ENCODE measurements at places on chromosomes 7 and 10. TPM values are rescaled to one million over a fixed set of nuclear protein-coding genes. Genes with fewer than 3 reads are reported as not detected.

DNA sequence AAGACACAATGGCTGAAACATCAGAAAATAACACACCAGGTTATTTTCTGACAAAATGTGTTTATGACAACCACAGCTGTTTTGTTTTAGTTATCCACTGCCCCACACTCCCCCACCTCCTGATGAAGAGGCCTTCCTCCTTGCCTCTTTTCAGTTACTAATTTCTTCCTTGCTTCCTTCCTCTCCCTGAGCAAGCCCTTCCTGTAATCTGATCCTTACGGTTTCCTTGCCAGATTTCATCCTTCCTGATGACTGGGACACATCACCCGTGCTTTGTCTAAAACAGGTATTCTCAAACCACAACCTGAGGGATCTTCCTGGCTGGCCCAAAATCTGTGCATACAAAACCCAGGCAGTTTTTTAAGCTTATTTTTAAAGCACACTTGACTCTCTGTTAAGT, 39.4 kb downstream of the CHST15 start:
- DNase-seq: no peak

DNA sequence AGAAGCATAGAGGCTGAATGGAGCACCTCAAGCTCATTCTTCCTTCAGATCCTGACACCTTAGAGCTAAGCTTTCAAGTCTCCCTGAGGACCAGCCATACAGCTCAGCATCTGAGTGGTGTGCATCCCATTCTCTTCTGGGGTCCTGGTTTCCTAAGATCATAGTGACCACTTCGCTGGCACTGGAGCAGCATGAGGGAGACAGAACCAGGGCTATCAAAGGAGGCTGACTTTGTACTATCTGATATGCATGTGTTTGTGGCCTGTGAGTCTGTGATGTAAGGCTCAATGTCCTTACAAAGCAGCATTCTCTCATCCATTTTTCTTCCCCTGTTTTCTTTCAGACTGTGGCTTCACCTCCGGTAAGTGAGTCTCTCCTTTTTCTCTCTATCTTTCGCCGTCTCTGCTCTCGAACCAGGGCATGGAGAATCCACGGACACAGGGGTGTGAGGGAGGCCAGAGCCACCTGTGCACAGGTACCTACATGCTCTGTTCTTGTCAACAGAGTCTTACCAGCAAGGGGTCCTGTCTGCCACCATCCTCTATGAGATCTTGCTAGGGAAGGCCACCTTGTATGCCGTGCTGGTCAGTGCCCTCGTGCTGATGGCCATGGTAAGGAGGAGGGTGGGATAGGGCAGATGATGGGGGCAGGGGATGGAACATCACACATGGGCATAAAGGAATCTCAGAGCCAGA, 31.0 kb downstream of the PRSS2 start:
- DNase-seq: no peak

GRCh38 chr7:129780257-129780973, 168.9 kb downstream of the NRF1 start:
- peak; percentile 43 for DNase-seq

ANKRD22 gene
- 0.17 TPM for total RNA-seq

- no peak for DNase-seq
Measured at GRCh38 chr10:133442967-133443924, 10.5 kb upstream of the SCART1 start.

Data from kidney epithelial cell (primary cell).